Pancreas (tissue), 10 donors: ENCODE measurements at places on chromosomes 5 and 9. TPM values are rescaled to one million over a fixed set of nuclear protein-coding genes. Genes with fewer than 3 reads are reported as not detected.

The FAM221B gene
- not detected for total RNA-seq

The SLC6A7 gene
- not detected for total RNA-seq

The CSF1R gene
- 3.5 TPM for total RNA-seq

The FAT2 gene
- total RNA-seq, result under 0.01 TPM

The CDC20B gene
- not detected for total RNA-seq

The C9orf50 gene
- not detected for total RNA-seq

The SLC6A3 gene
- not detected for total RNA-seq

The FBP2 gene
- not detected for total RNA-seq

The PCDHAC2 gene
- 0.73 TPM for total RNA-seq

The BAAT gene
- total RNA-seq, result 0.43 TPM

The BSPRY gene
- 20.7 TPM for total RNA-seq

The PFN3 gene
- not detected for total RNA-seq

The SPATA9 gene
- total RNA-seq, result 0.46 TPM

The QRFP gene
- total RNA-seq, result not detected

The SLC6A18 gene
- not detected for total RNA-seq

The CCDC192 gene
- total RNA-seq, result not detected

The RANBP17 gene
- total RNA-seq, result 11.0 TPM

The TOR1A gene
- 10.3 TPM for total RNA-seq

The OLFML2A gene
- total RNA-seq, result 6.0 TPM

The NKD2 gene
- total RNA-seq, result 4.7 TPM

The INSL6 gene
- not detected for total RNA-seq

The CER1 gene
- total RNA-seq, result not detected

The CARTPT gene
- not detected for total RNA-seq

The NIM1K gene
- total RNA-seq, result 0.26 TPM

The SWI5 gene
- total RNA-seq, result 6.6 TPM

The EIF4E1B gene
- total RNA-seq, result 0.04 TPM

The PARP8 gene
- total RNA-seq, result 12.6 TPM

The SHOC1 gene
- total RNA-seq, result 0.08 TPM

The SUSD3 gene
- 0.16 TPM for total RNA-seq

The CDH6 gene
- 0.51 TPM for total RNA-seq

The C8G gene
- 0.32 TPM for total RNA-seq

The DMRT3 gene
- total RNA-seq, result not detected

The FOXD4L5 gene
- 0.12 TPM for total RNA-seq

The OBP2B gene
- total RNA-seq, result not detected

The PWWP2A gene
- total RNA-seq, result 13.6 TPM

The TBC1D2 gene
- 2.0 TPM for total RNA-seq

The PCDHGC4 gene
- 1.4 TPM for total RNA-seq

The IL4 gene
- total RNA-seq, result not detected

The ABO gene
- total RNA-seq, result 10.2 TPM

The PKD2L2 gene
- not detected for total RNA-seq

The PCDHB16 gene
- total RNA-seq, result 1.4 TPM

The NXNL2 gene
- total RNA-seq, result not detected

The MSMP gene
- 0.67 TPM for total RNA-seq

The PCDHGA9 gene
- 3.0 TPM for total RNA-seq

The DMGDH gene
- total RNA-seq, result 1.7 TPM

The GMCL2 gene
- not detected for total RNA-seq

The ZNF79 gene
- 3.8 TPM for total RNA-seq

The NPR3 gene
- total RNA-seq, result 0.67 TPM
